ENCODE measurements at places on chromosomes 5 and 9.

- DNase-seq: no peak
Measured at GRCh38 chr5:179209359-179210150, 135.7 kb downstream of the ADAMTS2 start.

DNA sequence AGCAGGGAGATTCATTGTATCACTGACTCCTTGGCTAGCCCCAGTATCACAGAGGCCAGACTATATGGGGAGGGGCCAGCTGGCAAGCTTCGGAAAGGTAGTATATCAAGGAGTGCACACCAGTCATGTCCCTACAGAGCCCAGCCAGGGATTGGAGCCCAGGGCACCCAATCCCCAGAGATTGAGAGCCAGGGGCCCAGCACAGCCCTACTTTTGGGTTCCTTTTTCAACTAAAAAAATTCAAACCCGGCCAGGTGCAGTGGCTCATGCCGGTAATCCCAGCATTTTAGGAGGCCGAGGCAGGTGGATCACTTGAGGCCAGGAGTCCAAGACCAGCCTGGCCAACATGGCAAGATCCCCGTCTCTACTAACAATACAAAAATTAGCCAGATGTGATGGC lies 5.4 kb upstream of the MYORG start:
- DNase-seq: no peak

DNA sequence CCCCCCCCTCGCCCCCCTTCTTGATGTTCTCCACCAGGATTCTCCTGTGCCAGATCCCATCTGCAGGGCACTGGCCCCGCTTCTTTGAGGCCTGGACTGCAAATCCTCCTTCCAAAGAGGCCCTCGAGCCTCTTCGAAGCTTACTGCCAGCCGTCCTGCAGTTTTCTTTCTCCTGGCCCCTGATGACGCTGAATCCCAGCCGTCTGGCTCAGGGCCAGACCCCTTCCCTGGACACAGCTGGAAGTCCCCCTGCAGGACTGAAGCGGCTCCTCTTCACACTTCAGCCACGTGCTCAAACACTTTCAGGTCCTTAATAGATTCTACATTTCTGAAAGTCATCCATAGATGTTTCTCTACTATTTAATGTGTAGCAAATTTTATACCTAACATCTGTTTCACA lies 121.5 kb downstream of the EHMT1 start:
- no peak for DNase-seq

GRCh38 chr5:170151097-170151831 lies 45.6 kb downstream of the FOXI1 start:
- DNase-seq: no peak

GRCh38 chr5:178242416-178242815 lies 9.8 kb upstream of the PHYKPL start:
- DNase-seq: no peak

DNA sequence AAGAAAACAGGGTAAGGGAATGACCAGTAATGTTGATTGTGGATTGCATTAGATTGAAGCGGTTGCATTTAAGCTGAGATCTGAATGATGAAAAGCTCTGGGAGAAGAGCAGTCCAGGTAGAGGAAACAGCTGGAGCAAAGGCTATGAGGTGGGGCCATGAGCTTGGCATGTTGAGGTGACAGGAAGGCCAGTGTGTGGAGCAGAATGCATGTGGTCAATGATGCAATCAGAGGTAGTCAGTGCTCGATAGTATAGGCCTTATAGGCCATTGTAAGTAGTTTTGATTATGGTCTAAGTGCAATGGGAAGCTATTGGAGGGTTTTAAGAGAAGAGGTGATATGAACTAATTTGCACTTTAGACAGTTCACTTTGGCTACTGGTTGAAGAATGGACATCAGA lies 270.4 kb downstream of the ARHGAP26 start:
- DNase-seq: no peak

- DNase-seq: no peak
Measured at GRCh38 chr5:119341452-119342349, 14.1 kb upstream of the TNFAIP8 start.

DNA sequence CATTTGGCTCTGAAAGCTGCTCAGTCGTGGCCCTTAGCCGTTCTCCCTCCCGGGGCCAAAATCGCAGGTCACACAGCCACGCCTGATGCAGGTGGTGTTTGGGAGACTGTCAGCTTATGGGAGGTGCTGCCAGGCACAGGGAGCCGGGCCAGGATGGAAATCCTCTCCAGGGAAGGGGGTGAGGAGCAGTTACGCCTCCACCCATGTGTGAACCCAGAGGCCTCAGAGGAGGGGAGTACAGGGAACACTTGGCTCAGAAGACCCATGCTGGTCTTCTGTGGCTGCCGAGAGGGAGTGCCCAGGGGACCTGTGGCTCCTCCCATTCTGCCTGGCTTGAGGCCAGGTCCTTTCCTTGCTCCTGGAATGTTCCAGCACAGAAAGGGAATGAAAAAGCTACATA lies 3.6 kb upstream of the OLFM1 start:
- no peak for DNase-seq

DNA sequence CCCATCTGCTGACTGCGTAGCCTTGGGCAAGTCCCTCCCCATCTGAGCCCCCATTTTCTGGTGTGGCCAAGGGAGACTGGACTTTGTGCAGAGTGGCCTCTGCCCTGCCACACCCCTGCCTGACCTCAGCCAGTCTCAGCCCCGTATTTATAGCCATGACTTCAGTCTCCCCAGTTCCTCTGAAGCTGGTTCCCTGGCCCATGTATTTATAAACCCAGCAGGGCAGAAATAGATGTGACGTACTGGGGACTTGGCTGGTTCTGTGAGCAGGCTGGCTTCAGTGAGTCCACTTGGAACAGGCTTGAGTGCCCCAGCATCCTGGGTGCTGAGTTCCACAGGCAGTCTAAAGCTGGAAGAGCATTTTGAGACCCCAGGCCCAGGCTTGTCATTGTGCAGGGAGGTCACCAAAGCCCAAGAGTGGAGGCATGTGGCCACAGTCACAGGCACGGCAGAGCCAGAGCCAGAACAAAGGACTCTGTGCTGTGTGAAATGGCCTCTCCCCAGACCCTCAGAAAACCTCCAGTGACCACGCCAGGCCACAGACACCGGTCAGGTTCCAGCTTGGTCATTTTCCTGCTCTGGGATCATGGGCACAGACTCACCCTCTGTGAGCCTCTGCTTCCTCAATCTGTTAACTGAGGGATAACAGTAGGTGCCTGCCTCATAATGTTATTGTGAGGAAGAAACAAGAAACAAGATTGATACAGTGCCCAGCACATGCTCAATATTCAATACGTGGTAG lies 30.4 kb upstream of the SYNPO start:
- no peak for DNase-seq

- DNase-seq: no peak
Measured at GRCh38 chr5:316210-317085, 5.1 kb upstream of the AHRR start.

DNA sequence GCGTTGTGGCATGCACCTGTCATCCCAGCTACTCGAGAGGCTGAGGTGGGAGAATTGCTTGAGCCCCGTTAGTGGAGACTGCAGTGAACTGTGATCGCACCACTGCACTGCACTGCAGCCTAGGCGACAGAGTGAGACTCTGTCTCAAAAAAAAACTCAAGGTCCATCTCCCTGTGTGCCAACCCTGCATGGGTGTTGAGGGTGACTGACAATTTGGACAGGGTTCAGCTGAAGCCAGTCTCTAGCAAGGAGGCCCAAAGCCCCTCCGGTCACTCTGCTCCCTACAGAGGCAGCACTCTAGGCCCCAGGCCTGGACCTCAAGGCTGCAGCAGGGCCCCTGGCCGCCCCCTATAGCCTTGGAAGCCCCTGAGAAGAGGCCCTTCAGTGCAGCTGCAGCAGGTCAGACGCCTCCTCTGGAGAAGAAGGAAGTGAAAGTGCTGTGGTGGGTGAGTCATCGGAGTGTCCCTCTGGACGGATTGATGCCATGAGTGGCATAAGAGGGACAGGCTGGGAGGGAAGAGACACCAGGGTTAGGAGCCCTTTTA lies 39.2 kb upstream of the NEK6 start:
- DNase-seq: peak; percentile 34

GRCh38 chr5:50667023-50667652 lies 701 bp downstream of the PARP8 start:
- DNase-seq: peak; percentile 34

DNA sequence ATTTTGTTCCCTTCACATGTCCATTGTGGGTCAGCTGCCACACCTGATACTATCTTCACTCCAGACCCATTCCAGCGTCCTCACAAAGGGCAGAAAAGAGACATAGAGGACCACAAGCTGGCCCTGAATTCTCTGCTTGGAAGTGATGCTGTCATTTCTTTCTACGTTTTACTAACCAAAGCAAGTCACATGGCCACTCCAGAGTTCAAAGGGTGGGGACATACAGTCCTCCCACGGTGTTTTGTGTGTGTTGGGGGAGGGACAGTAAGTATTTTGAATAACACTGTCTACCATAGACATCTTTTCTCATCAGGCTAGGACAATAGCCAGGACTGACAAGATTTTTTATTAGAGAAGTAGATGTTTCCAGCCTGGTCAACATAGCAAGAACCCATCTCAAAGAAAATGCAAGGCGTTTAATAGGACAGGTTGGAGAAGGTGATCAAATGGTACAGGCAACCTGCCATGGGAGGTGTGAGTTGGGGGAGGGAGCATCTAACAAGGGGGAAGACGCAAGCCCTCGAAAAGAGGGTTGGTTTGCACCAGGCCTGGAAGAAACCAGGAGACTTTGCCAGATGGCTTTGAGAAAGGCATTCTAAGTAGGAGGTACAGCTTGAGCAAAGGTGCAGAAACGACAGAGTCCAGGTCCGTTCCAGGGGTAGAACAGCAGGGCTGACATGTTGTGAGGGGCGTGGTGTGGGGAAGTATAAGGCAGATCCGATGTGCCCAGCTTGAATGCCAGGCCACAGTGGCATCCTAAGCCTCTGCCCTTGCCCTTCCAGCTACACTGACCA lies 11.3 kb upstream of the GLIPR2 start:
- no peak for DNase-seq

DNA sequence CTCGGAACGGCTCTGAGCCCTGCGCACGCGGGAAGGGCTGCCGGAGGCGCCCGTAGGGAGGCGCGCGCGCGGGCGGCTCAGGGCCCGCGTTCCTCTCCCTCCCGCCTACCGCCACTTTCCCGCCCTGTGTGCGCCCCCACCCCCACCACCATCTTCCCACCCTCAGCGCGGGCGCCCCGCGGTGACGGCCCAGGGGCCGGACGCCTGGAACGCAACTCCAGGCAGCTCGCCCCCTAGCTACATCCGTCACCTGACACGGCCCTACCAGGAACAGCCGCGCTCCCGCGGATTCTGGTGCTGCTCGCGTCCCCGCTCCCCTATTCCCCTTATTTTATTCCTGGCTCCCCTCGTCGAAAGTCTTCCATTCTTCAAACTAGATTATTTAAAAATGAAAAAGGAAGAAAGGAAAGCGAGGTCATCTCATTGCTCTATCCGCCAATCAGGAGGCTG lies at the start of gene CDKN2B-AS1:
Gene CDKN2B-AS1, plus strand, starts transcription at position 236 of the 450 bp plus-strand sequence.
- DNase-seq: peak; percentile 24

DNA sequence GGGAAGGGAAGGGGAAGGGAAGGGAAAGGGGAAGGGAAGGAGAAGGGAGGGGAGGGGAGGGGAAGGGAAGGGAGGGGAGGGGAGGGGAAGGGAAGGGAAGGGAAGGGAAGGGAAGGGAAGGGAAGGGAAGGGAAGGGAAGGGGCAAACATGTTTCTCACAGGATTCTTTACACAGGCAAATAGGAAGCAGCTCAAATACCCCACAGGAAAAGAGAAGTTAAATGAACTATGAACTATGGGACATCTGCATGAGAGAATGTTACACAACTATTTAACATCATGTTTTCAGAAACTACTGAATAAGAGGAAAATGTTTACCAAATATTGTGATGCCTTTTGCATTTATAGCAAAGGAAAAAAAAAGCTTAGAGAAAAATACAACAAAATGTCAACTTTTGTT lies 125.4 kb upstream of the SLC30A5 start:
- DNase-seq: no peak

DNA sequence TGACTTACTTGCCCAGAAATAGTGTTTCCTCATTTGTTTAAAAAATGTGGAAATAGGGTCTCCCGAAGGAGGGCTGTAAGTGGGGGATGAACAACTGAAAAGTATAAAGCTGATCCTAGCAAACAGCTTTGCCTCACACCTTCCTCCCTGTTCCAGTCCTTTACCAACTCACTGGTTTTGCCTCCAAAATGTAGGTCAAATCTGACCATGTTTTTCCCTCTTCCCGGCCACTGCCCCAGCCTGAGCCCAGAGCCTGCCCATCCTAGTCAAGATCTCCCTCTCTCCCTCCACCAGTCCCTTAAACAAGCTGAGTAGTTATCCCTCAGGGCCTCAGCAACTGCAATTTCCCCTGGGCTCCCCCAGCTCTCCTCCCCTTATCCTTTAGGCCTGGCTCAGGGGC lies 82.4 kb upstream of the FBXW11 start:
- no peak for DNase-seq

DNA sequence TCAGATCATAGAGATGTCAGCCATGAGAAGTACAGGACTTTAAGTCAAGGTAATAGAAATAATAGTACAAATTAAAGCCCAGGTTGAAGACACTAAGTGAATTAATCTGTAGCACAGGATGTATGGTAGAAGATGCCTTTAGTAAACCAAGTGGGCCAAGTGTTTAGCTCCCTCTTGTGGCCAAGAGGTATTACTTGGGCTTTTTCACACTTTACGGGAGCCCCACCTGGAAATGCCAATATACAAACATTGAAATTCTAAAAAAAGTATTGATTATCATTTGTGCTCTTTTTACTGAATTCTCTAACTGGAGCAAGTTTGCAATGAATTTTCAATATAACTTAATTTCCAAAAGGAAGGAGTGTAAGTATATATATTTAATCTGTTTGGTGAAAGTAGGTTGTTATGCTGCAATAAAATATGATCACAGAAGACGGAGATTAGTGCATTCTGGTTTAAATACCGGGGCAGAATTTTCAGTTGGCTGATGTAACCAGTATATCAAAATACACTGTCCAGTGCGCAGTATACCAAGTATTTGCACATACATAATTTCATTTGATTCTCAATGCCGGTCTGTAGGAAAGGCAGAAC lies 84.7 kb downstream of the PARP8 start:
- no peak for DNase-seq

DNA sequence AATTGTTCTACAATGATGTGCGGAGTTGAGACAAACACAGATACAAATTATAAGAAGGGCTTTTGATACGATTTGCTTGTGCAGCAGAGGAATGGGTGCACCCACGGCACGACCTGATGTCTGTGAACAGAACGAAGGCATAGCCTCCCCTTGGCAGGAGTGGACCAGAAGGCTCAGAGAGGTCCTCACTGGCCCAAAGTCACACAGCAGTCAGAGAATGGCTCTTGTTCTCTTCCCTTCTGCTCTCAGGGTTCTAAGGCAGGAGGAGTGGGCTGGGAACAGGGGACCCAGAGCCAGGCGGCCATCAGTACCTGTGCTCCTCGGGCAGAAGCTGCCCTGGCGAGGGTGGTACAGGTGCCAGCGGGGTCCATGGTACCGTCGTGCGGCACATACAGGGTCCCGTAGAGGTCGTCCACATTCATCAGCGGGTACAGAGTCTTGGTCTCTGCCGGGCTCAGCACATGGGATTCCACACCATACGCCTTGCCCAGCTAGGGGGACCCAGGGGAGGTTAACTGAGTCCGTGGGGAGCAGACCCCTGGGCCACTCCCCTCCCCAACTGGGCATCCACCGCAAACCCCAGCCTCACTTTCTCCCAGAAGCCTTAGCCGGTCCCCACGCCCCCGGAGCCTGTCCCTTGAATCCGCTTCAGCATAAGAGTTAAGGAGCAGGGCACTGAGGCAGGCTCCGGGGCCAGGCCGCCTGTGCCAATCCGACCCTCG lies 7.0 kb downstream of the SARDH start:
- DNase-seq: no peak

GRCh38 chr9:86733929-86734328 lies 213.4 kb downstream of the GAS1 start:
- DNase-seq: no peak

Data from stimulated activated CD8-positive, alpha-beta memory T cell treated with anti-CD3 and anti-CD28 coated beads, Interleukin-2, amount 100 ng/mL, for 48 hours (primary cell).